ENCODE measurements at places on chromosomes 3 and 15.

GRCh38 chr15:45399381-45400212 lies 21.3 kb upstream of the GATM start:
- peak; percentile 63 for DNase-seq

GRCh38 chr3:188090620-188091309 lies 63.2 kb upstream of the LPP start:
- no peak for DNase-seq

GRCh38 chr3:72137865-72138861 lies 353.2 kb upstream of the PROK2 start:
- no peak for DNase-seq

- DNase-seq: no peak
Observed at GRCh38 chr3:157111518-157111917, 48.4 kb downstream of the CCNL1 start.

GRCh38 chr15:60751985-60752952 lies 273.3 kb upstream of the ICE2 start:
- DNase-seq: no peak

GRCh38 chr3:32630266-32630665 lies 54.7 kb upstream of the CNOT10 start:
- no peak for DNase-seq

- DNase-seq: no peak
Observed at GRCh38 chr15:79132770-79133169, 42.2 kb upstream of the RASGRF1 start.

GRCh38 chr3:53027254-53027844 lies 18.5 kb downstream of the SFMBT1 start:
- no peak for DNase-seq

DNA sequence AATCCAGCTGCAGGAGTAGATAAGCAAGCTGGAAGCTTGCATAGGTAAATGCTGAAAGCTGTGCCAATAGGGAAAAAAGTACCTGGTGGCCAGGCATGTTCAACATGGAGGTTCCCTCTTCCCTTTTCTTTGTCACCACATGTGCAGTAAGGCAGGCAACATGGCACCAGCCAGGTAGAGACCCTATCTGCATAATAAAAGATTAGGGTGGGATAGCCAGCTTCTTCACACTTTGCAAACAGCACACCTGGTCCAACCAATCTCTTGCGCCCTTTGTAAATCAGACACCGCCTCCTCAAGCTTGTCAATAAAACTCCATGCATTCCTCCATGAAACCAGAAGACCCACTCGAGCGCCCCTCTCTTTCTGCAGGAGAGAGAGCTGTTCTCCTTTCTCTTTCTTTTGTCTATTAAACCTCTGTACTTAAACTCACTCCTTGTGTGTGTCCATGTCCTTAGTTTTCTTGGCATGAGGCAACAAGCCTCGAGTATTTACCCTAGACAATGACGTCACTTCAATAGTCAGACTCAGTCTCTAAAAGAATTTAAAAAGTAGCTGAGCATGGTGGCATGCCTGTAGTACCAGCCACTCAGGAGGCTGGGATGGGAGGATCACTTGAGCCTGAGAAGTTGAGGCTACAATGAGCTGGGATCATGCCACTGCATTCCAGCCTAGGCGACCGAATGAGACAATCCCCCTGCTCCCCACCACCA lies 256.3 kb downstream of the SCAPER start:
- no peak for DNase-seq

DNA sequence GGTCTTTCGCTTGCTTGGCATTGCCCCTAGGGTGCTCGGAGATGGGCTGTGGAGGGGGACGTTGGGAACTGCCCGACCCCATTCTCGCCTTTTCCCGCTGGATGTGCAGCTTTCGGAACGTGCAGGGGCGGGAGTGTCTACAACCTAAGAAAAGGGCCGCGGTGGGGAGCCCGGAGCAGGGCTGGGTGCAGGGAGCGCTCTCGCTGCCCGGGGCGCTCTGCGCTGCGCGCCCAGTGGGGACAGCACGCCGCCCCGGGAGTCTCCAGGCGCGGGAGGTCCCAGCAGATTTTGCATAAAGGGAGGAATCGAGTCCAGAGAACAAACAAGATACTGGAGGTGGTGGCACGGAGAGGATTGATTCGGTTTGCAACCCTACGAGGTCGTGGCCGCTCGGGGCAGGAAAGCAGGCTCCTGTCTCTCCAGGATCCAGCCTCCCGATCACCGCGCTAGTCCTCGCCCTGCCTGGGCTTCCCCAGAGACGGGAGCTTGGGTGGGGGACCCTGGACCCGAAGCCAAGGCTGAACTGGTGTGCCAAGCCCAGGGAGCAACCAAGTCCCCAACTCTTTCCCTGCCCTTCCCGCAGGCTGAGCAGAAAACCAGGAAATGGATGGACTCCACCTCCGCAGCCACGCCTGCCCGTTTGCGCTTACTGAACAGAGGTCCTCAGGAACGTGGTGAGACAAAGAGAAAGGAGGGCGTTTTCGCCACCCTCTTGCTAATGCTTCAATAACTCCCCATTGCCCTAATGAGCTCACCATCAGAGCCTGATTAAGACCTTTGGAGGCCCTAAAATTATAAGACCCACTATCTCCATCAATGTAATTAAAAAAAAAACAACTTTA lies 59.7 kb downstream of the NOX5 start:
- peak; percentile 62 for DNase-seq

GRCh38 chr3:138125548-138126221 lies 6.5 kb downstream of the A4GNT start:
- DNase-seq: no peak

DNA sequence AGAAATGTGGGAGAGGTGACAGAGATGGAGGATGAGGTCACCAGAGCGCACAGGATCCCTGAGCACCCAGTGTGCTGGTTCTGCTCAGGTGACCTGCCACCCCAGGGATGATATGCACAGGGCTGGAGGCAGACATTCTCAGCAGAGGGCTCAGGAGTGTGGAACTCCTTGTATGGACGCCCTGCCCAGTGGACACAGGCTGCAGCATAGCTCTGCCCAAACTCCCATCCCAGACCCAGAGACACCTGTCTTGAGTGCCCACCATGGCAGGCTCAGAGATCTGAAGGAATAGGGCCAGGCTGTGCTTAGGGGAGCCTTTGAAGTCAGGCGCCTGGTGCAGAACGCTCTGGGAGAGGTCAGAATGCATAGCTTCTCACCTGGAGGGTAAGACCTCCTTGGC lies 47.3 kb downstream of the PPCDC start:
- no peak for DNase-seq

DNA sequence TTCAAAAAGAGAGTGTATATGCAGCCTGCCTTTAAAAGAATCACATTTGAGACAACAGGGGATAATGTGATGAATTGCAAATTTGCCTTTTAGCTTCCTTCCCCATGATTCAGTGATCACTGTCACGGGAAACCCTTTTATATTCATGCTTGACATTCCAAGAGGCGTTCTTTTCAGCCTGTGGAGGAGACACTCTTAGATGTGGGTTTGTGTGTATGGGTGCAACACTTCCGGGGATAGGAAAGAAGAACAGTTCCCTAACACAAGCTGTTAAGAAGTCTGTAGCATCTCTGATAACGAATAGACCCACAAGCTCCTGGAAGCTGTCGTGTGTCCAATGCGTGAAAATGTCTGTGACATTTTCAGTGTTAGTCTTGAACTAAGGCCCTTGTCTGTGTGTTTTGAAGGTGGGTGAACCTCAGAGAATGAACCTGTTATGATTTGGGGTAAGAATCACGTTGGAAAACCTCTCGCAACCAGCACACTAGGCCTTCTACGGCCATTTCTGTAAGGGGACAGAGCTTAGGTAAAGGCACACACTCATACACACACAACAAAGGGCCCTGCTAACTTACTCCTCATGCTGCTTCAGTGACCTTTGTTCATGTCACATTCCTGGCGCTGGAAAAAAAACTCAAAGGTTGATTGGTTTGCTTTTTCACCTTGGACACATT lies 229.2 kb upstream of the ST8SIA2 start:
- no peak for DNase-seq

DNA sequence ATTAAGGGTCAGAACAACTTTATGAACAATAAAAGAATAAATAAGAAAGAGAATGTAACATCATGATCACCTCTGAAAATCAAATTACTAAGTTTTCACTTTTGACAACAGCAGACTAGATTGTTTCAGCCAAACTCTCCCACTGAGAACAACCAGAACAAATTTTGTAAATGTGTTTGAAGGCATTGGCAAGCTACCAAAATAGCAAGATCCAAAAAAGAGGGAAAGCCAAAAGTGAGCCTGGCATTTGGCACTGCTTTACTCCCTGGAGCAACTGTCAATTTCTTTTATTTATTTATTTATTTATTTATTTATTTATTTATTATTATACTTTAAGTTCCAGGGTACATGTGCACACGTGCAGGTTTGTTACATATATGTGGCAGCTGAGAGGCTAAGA lies 67.2 kb downstream of the CFAP44 start:
- no peak for DNase-seq

DNA sequence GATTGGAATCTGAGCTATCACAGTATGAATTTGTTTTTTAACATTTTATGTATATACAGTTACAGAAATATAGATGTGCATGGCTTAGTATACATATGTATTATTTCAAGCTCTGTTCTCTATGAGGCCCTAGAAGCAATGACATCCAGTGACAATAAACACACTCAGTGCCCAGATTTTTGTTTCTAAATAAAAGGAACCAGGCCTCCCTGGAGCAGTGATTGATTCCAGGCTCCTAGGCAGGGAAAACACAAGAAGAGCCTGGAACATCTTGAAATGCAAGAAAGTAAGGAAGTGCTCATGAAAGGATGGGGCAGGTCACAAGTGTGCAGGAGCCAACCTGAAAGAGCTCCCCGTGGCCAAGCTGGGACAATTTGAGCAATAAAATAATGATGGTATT lies 18.5 kb upstream of the CGNL1 start:
- DNase-seq: no peak

GRCh38 chr3:74129056-74129455 lies 485.4 kb downstream of the CNTN3 start:
- DNase-seq: no peak

- DNase-seq: no peak
Observed at GRCh38 chr3:128278761-128279600, 125.7 kb downstream of the EEFSEC start.

DNA sequence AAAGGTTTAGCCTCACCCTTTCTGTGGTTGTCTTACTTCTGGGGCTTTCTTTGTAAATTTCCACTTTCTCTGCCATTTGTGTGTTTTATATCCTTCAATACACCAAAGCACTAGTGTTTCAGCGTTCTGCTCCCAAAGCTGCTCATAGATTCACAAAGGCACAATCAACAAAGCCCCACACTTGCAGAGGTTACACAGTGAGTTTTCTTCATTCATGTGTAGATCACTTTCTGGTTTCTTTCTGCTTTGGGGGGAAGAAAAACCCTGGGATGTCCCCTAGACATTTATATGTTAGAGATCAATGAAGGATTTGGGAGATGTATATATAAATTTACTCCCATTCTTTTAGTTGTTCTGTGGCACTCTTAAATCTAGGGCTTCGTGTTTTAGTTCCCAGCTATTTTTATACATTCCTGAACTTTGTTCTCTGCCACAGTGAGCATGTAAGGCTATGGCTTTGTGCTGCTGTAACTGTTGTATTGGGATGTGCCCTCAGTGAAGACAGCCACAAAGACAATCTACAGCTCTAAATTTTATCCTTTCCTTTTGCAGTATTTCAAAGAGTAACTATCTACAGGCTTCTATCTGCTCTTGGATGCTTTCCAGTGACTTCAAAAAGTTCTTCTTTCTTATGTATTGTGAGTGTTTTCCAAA lies 636.5 kb downstream of the ZBBX start:
- no peak for DNase-seq

DNA sequence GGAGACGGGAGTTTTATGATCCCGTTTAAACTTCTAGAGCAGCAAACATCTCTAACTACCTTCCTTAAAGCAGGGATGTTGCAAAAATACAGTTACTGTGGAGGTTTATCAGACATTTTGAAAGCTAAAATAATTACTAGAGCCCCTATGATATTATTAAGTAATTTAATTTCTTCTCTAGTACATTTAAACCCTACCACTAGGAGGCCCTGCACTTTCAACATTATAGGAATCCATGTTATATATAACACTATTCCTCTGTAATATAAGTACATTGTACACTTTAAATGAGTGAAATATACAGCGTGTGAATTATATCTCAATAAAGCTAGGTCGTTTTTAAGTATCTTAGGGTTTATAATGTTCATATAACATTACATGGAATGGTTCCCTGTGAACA lies 11.5 kb downstream of the SETMAR start:
- DNase-seq: peak; percentile 12

- DNase-seq: no peak
Observed at GRCh38 chr3:167852216-167852615, 116.7 kb downstream of the SERPINI1 start.

GRCh38 chr3:168497183-168497582 lies 401.5 kb upstream of the GOLIM4 start:
- no peak for DNase-seq

DNA sequence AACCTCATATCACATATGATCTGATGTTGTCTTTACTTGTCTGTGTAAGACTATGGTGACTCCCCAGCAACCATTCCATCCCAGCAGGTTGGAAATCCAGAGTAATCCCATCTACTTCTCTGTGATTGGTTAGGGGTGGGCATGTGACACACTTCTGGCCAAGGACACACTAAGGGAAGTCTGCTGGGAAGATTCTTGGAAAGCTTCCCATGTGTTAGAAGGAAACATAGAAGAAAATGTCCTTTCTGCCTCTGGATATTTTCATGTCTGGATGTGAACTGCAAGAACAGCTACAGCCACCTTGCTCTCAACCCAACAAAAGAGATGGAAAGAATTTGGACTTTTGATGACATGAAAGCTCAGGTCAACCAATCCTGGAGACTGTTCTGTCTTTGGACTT lies 2.6 kb upstream of the UBE2Q2 start:
- DNase-seq: peak; percentile 29

DNA sequence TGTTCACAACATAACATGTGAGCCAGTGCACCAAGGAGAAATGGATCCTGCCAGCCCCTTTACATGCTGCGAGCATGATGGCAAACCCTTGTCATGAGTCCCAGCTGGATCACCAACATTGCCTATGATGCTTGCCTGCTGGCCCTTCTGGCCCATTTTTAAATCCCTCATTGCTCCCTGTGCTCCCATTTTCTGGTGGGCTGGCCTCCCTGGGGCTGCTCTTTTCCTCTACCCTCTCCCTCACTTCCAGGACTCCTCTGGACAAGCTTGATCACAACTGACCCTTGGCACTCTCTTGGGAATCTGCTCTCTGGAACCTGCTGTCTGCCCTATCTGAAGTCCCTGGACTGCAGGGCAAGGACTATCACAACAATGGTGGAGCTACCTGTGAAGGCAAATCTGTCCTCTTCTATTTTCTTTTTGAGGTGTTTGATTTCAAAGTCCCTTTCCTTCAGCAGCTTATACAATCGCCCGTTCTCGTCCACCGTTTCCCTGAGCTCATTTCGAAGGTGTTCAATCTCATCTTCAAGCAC lies 16.3 kb downstream of the CCDC13 start:
- no peak for DNase-seq

GRCh38 chr3:66702126-66702525 lies 201.3 kb upstream of the LRIG1 start:
- DNase-seq: no peak

- no peak for DNase-seq
Observed at GRCh38 chr3:48598323-48599076, 3.4 kb upstream of the COL7A1 start.

DNA sequence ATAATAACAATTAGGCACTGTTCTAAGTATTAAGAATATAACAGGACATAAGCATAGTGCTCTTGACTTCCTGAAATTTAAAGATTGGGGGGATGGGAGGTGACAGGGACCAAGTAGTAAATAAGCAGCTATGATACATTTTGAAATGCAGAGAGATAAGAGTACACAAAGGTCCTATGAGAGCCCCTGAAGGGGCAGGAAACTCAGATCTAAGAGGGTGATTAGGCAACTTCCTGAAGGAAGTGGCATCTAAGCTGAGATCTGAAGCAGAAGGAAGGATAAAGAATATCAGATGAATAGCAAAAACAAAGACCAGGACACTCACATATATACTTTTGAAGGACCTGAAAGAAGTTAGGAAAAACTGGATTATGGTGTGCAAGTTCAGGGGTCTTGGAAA lies 415.2 kb upstream of the FRG2C start:
- no peak for DNase-seq
